ENCODE measurements at places on chromosomes 6 and 20. TPM values are rescaled to one million over a fixed set of nuclear protein-coding genes. Genes with fewer than 3 reads are reported as not detected.

DNA sequence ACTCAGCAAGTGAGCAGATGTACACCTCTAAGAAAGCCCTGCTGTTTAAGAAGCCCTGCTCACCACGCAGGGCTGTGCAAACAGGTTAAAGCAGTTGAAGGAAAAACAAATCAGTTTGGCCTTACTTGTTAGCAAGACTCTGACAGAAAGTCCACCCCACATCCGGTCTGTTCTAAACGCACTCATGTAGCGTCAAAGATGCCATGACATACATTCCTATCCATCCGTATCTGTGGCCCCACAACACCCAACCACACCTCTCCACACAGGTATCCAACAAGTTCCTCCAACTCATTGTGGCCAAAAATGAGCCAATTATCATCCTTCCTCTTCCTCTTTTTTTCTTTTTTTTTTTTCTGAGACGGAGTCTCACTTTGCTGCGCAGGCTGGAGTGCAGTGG is 22.8 kb upstream of the RAB22A start:
- no peak for DNase-seq
- H3K27me3 ChIP-seq: no peaks in the 10 kb centered on the region
- H3K4me1 ChIP-seq: no peaks in the 10 kb centered on the region
- H3K36me3 ChIP-seq: no peaks in the 10 kb centered on the region

DNA sequence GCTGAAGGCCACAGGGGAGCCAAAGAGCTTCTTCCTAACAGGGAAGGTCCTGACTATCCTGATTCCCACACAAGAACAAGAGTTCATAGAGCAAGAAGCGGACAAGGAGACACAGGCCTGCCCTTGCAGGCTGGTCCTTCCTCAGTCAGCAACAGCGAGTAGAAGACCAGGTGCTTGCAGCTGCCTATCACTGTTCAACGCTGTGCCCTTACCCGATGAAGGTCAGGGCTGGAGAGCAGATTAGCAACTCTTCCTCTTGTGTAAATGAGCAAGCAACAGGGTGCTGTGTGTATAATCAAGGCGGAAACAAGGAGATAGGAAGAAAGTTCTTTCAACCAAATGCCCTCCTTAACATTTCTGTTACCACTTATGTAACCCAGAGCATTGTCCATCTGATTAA is 115.3 kb upstream of the SPACA1 start:
- no peaks in the 10 kb centered on the region for H3K4me1 ChIP-seq
- H3K36me3 ChIP-seq: no peaks in the 10 kb centered on the region
- H3K4me3 ChIP-seq: no peak overlapping the region
- no peak overlapping the region for H3K27ac ChIP-seq
- H3K27me3 ChIP-seq: 0 out of 2 replicates have a peak, but pooled peaks cover 3% of the 10 kb centered on the region

DNA sequence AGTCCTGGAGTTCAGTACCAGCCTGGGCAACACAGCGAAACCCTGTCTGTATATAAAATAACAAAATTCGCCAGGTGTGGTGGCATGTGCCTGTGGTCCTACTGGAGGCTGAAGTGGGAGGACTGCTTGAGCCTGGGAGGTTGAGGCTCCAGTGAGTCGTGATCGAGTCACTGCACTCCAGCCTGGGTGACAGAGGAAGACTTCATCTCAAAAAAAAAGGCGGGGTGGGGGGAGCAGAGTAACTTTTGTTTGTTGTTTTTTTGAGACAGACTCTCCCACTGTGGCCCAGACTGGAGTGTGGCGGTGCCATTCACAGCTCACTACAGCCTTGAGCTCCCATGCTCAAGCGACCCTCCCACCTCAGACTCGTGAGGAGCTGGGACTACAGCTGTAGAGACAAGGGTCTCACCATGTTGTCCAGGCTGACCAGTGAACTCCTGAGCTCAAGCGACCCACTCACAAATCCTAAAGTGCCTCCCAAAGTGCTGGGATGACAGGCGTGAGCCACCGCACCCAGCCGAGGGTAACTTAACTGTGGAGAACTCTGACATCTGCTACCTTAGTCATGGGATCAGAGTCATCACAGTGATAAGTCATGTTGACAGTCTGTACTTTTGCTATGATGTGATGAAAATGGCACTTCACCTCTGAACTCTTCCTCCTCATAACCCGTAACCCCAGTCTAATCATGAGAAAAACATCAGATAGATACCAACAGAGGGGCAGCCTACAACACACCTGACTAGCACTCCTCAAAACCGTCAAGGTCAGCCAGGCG is 16.5 kb downstream of the PEDS1 start:
- H3K4me3 ChIP-seq: no peak overlapping the region
- H3K27ac ChIP-seq: peak overlapping the region; percentile 74
- peak; percentile 73 for DNase-seq
- H3K36me3 ChIP-seq: peaks cover 61% of the 10 kb centered on the region
- H3K27me3 ChIP-seq: no peaks in the 10 kb centered on the region
- H3K4me1 ChIP-seq: peaks cover 22% of the 10 kb centered on the region

DNA sequence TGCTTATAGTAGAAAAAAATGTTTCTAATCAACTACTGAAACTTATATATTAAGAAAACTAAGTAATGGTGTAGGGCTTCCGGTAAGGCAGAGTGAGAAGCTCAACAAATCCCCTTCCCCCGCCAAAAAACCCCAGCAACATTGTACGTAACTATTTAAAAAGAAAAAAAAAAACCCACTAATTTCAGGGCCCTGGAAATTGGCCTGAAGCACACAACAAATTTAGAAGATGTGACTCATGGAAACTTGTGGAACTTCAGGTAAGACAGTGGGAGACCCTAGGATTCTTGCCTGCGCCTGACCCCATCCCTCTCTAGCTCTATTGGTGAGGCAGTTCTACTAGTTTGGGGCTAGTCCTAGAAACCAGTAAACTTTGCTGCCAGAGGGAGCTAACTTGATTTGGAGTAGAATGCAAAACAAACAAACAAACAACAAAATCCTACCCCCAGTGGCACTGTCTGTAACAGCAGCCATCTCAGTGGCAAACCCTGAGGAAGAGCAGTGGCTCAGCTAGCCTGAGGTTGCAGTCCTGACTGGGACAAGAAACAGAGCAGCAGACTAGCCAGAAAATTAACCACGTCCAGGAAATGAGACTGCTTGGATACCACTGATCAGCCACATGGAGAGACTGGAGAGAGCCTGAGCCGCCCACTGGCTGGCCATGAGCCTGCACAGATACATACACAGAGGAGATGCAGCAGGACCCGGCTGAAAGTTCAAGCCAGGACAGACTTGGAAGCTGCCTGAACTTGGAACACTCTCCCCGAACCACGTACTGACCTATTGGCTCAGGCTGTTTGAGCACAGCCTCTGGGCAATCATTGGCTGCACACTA is 135.1 kb downstream of the TBXT start:
- H3K27ac ChIP-seq: no peak overlapping the region
- H3K4me3 ChIP-seq: no peak overlapping the region
- H3K27me3 ChIP-seq: no peaks in the 10 kb centered on the region
- no peaks in the 10 kb centered on the region for H3K36me3 ChIP-seq
- no peaks in the 10 kb centered on the region for H3K4me1 ChIP-seq

- peaks cover 52% of the 10 kb centered on the region for H3K4me1 ChIP-seq
- no peak overlapping the region for H3K27ac ChIP-seq
- H3K36me3 ChIP-seq: no peaks in the 10 kb centered on the region
- peak; percentile 39 for DNase-seq
- no peak overlapping the region for H3K4me3 ChIP-seq
Measured at GRCh38 chr6:128572294-128572693, 51.9 kb upstream of the PTPRK start.

DNA sequence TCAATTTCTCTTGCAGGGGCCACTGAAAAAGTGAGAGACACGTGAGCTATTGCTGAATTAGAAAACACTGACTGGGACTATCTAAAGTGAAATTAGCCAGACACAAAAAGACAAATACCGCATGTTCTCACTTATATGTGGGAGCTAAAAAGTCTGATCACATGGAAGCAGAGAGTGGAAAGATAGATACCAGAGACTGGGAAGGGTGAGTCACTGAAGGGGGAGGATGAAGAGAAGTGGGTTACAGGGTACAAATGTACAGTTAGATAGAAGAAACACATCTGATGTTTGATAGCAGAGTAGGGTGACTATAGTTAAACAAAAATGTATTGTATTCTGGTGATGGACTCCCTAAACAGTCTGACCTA is 13.4 kb downstream of the CST3 start:
- no peak overlapping the region for H3K4me3 ChIP-seq
- no peak for DNase-seq
- peaks cover 38% of the 10 kb centered on the region for H3K4me1 ChIP-seq
- no peaks in the 10 kb centered on the region for H3K36me3 ChIP-seq
- no peak overlapping the region for H3K27ac ChIP-seq
- no peaks in the 10 kb centered on the region for H3K27me3 ChIP-seq

DNA sequence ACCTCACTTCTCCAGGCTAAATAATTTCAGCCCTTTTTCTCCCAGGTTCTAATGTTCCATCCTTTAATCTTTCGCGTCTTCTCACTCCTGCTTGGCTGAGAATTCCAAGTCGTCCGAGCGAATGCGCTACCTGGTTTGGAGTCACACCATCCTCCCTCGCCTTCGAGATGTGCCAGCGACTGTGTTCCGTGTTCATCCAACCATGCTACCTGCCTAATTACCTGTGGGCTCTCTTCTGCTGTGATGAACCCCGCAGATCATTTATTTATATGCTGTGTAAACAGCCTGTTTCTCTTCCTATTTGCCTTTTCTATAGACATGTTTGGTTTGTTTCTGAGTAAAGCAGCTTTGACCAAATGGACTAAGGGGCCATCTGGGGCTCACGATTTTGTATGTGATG is 83.5 kb upstream of the TMEM181 start:
- DNase-seq: no peak
- 0 out of 2 replicates have a peak, but pooled peaks cover 4% of the 10 kb centered on the region for H3K36me3 ChIP-seq
- H3K27me3 ChIP-seq: no peaks in the 10 kb centered on the region
- peaks cover 37% of the 10 kb centered on the region for H3K4me1 ChIP-seq
- H3K27ac ChIP-seq: peak overlapping the region; percentile 99

- no peak overlapping the region for H3K4me3 ChIP-seq
- no peaks in the 10 kb centered on the region for H3K36me3 ChIP-seq
- H3K27ac ChIP-seq: no peak overlapping the region
- H3K4me1 ChIP-seq: peaks cover 24% of the 10 kb centered on the region
Measured at GRCh38 chr6:37845930-37846329, 26.4 kb downstream of the ZFAND3 start.

DNA sequence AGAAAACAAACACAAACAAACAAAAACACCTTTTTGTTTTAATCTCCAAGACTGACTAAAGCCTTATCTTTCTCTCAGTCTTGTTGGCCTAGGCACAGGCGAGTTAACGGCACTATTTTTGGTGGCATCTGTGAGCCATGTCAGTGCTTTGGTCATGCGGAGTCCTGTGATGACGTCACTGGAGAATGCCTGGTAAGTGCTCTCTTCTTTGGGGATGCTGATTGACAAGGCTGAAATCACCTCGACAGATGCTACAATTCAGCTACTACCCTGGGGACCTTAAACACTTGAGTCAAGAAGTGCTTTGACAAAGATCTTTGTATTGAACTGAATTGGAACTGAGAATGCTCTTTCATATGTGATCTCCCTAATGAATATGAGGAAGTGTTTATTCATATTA is 384.1 kb downstream of the LAMA2 start:
- no peaks in the 10 kb centered on the region for H3K4me1 ChIP-seq
- H3K27me3 ChIP-seq: no peaks in the 10 kb centered on the region
- H3K27ac ChIP-seq: no peak overlapping the region
- DNase-seq: no peak
- H3K36me3 ChIP-seq: no peaks in the 10 kb centered on the region
- H3K4me3 ChIP-seq: no peak overlapping the region

GRCh38 chr20:23019403-23019802 is 15.7 kb upstream of the SSTR4 start:
- DNase-seq: no peak
- H3K4me3 ChIP-seq: no peak overlapping the region
- no peaks in the 10 kb centered on the region for H3K36me3 ChIP-seq
- 0 out of 2 replicates have a peak, but pooled peaks cover 7% of the 10 kb centered on the region for H3K4me1 ChIP-seq

- no peaks in the 10 kb centered on the region for H3K36me3 ChIP-seq
- no peaks in the 10 kb centered on the region for H3K27me3 ChIP-seq
- H3K27ac ChIP-seq: no peak overlapping the region
Measured at GRCh38 chr6:40389254-40389653, 197.9 kb downstream of the LRFN2 start.

Gene TMEM244
- not detected for total RNA-seq

Gene EFCAB8
- total RNA-seq: not detected

Gene CLDN20
- total RNA-seq: not detected

Gene CYP21A2
- not detected for total RNA-seq
